WTC11 (cell line): ENCODE measurements at places on chromosomes 12 and 14. TPM values are rescaled to one million over a fixed set of nuclear protein-coding genes. Genes with fewer than 3 reads are reported as not detected.

GRCh38 chr12:45660330-45660729 lies 69.2 kb upstream of the ARID2 start:
- no peak overlapping the region for H3K27ac ChIP-seq
- no peaks in the 10 kb centered on the region for H3K4me1 ChIP-seq
- no peak overlapping the region for H3K4me3 ChIP-seq
- no peak for DNase-seq
- no peaks in the 10 kb centered on the region; the same call in 1 of the 2 replicates for H3K27me3 ChIP-seq

DNA sequence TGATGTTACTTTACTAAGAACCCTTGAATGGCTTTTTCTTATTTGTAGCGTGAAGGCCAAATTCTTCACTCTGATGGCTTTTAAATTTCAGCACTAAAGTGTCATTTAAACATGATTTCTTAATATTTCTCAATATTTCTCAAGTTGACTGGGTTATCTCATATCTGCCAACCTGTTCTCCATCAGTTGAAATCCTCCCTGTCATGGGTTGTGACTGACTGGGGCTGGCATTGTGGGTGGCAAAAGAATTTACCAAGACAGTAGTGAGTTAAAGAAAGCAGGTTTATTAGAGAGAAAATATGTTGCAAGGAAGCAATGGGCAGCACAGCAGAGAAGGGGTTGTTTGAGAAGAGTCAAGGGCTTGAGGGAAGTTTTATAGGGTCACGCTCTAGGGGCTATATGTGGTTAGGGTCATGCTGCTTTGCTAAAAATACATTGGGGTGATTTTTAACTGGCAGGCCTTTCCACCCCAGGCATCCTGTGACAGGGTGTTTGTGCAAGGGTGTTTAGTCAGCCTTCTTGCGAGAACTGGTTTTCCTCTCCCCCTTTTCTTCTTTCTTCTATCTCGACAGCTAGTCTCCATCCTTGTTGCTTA lies 232.8 kb upstream of the SEL1L start:
- no peaks in the 10 kb centered on the region for H3K36me3 ChIP-seq
- 0 out of 2 replicates have a peak, but pooled peaks cover 4% of the 10 kb centered on the region for H3K4me1 ChIP-seq
- no peak overlapping the region for H3K4me3 ChIP-seq
- no peak for DNase-seq
- H3K27ac ChIP-seq, result no peak overlapping the region; the same call in 1 of the 2 replicates
- H3K27me3 ChIP-seq, result no peaks in the 10 kb centered on the region

MYL6 gene
- 835 to 932 TPM (median 844 TPM) in 3 replicates for total RNA-seq

GRCh38 chr12:50727466-50727865 lies 36.4 kb upstream of the ATF1 start:
- peaks cover 63% of the 10 kb centered on the region for H3K36me3 ChIP-seq
- no peak overlapping the region for H3K4me3 ChIP-seq
- H3K4me1 ChIP-seq, result no peaks in the 10 kb centered on the region
- H3K27me3 ChIP-seq, result no peaks in the 10 kb centered on the region
- H3K27ac ChIP-seq, result no peak overlapping the region
- DNase-seq, result no peak

DNA sequence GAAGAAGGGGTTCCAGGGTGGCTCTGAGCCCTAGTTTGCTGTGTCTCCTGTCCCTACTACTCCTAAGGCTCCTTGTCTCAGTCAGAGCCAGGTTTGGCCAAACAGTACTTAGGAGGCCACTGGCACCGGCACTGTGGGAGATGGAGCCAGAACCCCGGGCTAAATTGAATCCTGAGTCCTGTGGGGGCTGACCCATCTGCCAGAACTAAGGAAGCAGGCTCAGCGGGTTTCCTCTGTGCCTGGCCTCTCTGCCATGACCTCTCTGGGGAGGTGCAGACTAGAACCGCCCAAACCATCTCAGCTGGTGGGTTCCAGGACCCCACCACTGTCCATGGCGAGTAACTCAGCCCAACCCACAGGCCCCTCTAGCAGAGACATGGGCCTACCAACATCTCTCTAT lies 5.5 kb downstream of the ACTN1 start:
- H3K4me3 ChIP-seq, result no peak overlapping the region
- no peak for DNase-seq
- no peaks in the 10 kb centered on the region for H3K27me3 ChIP-seq
- H3K4me1 ChIP-seq, result peaks cover 60% of the 10 kb centered on the region
- no peak overlapping the region for H3K27ac ChIP-seq

GRCh38 chr14:77660754-77661153 lies 44.3 kb upstream of the SPTLC2 start:
- H3K36me3 ChIP-seq, result no peaks in the 10 kb centered on the region
- H3K4me1 ChIP-seq, result peaks cover 16% of the 10 kb centered on the region
- no peak overlapping the region for H3K4me3 ChIP-seq
- H3K27ac ChIP-seq, result no peak overlapping the region
- H3K27me3 ChIP-seq, result no peaks in the 10 kb centered on the region

TAOK3 gene
- 8.3 to 13.0 TPM (median 9.3 TPM) in 3 replicates for total RNA-seq

PGAM5 gene
- 76.8 to 89.7 TPM (median 81.0 TPM) in 3 replicates for total RNA-seq

- no peak overlapping the region for H3K27ac ChIP-seq
- no peaks in the 10 kb centered on the region for H3K36me3 ChIP-seq
- no peaks in the 10 kb centered on the region for H3K27me3 ChIP-seq
- H3K4me1 ChIP-seq, result no peaks in the 10 kb centered on the region
- no peak overlapping the region for H3K4me3 ChIP-seq
- no peak for DNase-seq
Measured at GRCh38 chr12:99914206-99914605, 70.5 kb downstream of the ANKS1B start.

GRCh38 chr12:41288142-41288811 lies 100.2 kb downstream of the PDZRN4 start:
- H3K4me3 ChIP-seq, result no peak overlapping the region
- H3K4me1 ChIP-seq, result no peaks in the 10 kb centered on the region
- no peak overlapping the region for H3K27ac ChIP-seq
- no peaks in the 10 kb centered on the region for H3K36me3 ChIP-seq
- no peaks in the 10 kb centered on the region for H3K27me3 ChIP-seq

RHEBL1 gene
- total RNA-seq, result 6.4 to 9.0 TPM (median 6.9 TPM) in 3 replicates

DNA sequence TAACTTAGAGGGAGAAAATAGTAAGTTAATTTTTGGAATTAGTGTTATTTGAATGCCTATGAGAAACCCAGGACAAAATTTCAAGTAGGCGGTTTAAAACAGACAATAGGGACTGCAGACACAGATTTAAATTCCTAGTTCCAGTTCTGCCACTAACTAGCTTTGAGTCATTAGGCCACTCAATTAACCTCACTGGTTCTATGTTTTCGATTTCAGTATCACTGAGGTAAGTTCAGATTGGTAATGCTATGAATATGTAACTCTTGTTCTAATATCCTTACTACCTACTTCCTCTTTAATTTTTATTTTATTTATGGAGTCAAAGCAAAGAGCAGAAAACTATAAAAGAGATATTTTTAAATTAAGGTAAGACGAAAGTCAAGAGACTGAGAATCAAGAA lies 52.6 kb downstream of the GALC start:
- peaks cover 11% of the 10 kb centered on the region for H3K4me1 ChIP-seq
- H3K27me3 ChIP-seq, result no peaks in the 10 kb centered on the region
- no peak overlapping the region for H3K4me3 ChIP-seq

- DNase-seq, result peak; percentile 55
- peaks cover 9% of the 10 kb centered on the region for H3K4me1 ChIP-seq
- peak overlapping the region; percentile 8; the same call in 1 of the 2 replicates for H3K4me3 ChIP-seq
Measured at GRCh38 chr14:105196265-105196960, 15.3 kb upstream of the NUDT14 start.

DNA sequence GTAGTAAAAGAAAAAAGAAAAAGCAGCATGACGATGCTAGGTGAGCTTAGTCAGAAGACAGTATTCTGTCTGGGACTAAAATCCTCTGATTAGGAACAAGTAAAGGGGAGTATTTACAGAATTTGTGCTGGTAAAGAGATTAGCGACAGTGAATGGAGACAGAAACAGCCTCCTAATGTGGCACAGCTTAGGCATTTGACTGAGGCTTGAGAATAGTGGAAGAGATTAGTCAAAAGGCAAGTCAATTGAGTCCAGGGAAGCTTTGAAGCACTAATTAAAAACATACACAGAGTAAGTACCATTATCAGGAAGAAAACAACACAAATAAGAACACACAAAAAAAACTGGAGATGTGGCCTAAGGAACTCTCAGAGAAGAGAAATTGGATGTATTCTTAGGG lies 131.9 kb upstream of the CLEC14A start:
- H3K36me3 ChIP-seq, result no peaks in the 10 kb centered on the region
- H3K27me3 ChIP-seq, result peaks cover 59% of the 10 kb centered on the region
- no peak for DNase-seq
- H3K4me3 ChIP-seq, result no peak overlapping the region
- H3K4me1 ChIP-seq, result no peaks in the 10 kb centered on the region

- peaks cover 6% of the 10 kb centered on the region; the same call in 1 of the 2 replicates for H3K36me3 ChIP-seq
- H3K27me3 ChIP-seq, result no peaks in the 10 kb centered on the region
- peaks cover 33% of the 10 kb centered on the region for H3K4me1 ChIP-seq
- no peak overlapping the region for H3K27ac ChIP-seq
- H3K4me3 ChIP-seq, result no peak overlapping the region
- no peak for DNase-seq
Measured at GRCh38 chr14:71355324-71356201, 448.3 kb downstream of the PCNX1 start.
